Airway epithelial cell (primary cell): ENCODE measurements at places on chromosomes 3 and 15. TPM values are rescaled to one million over a fixed set of nuclear protein-coding genes. Genes with fewer than 3 reads are reported as not detected.

The TMOD2 gene
- total RNA-seq, result 2.7 and 4.4 TPM in 2 replicates

The PLCB2 gene
- total RNA-seq, result 0.28 and 1.4 TPM in 2 replicates

The GPR160 gene
- 1.1 TPM in 2 replicates for total RNA-seq

The ATP8B4 gene
- total RNA-seq, result 0.56 TPM in 1 of 2 replicates, not detected in the other

The CPNE9 gene
- not detected in 2 replicates for total RNA-seq

The CAMP gene
- not detected in 2 replicates for total RNA-seq

The INO80 gene
- 8.7 and 16.7 TPM in 2 replicates for total RNA-seq
